ENCODE measurements at places on chromosomes 2 and 18.

DNA sequence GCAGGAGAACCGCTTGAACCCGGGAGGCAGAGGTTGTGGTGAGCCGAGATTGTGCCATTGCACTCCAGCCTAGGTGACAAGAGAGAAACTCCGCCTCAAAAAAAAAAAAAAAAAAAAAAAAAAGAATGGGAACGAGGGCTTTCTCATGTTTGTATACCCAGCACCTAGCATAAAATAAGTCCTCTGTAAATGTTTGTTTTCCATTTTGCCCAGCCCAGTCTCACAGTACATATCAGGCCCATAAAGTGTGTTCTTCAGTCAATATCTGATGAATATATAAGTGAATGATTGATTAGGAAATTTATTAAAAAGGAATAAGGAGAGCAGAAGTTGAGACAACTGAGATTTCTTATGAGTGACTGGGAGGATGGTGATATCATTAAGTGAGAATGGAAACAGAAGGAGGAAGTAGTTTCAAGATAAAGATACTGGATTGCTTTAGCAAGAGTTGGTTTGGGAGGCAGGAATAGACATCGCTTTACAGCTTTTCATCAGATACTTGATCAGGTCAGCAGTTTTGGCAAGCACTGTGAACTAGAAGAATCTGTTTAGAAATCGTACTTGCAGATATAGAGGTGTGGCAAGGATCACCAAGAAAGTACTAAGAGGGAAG, 327.5 kb downstream of the KIAA1328 start:
- DNase-seq: no peak

DNA sequence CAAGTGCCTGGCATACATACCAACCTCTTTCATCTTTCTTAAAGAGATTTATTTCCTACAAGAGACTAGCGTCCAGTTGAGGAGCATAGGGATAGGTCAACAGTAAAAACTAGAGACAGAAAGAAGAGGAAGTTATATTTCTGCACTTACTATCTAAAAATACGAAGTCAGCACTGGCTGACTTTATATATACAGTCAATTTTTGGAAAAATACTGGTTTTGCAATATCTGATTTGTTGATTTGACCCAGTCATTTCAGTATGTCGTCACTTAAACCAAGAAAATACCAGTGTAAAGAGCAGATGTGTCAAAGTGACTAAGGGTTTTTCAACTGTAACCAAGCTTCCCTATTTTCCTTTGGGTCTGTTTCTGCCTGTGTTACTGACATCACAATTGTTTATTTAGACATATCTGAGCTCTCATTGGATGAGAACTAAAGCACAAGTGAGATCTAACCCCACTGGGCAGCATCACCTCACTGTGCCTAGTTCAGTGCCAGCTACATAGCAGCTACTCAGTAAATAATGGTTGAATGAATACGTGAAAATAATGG, 23.0 kb downstream of the CYTIP start:
- no peak for DNase-seq

DNA sequence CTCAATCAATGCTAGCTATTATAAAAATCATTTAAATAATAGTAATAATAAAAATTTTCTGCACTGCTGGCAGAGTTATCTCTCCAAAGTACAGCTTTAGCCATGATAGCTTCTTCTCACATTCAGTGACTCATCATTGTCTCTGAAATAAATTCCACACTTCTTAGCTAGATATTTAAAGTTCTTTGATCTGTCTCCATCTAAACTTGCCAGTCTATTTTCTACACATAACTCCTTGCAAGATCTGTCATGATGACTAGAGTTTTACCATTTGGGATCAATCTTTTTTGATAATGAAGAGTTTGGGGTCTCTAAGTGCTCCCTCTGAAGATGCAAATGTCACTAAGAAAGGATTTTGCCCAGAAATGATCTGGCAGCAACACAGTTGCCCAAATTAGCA, 155.4 kb upstream of the LHCGR start:
- DNase-seq: no peak

DNA sequence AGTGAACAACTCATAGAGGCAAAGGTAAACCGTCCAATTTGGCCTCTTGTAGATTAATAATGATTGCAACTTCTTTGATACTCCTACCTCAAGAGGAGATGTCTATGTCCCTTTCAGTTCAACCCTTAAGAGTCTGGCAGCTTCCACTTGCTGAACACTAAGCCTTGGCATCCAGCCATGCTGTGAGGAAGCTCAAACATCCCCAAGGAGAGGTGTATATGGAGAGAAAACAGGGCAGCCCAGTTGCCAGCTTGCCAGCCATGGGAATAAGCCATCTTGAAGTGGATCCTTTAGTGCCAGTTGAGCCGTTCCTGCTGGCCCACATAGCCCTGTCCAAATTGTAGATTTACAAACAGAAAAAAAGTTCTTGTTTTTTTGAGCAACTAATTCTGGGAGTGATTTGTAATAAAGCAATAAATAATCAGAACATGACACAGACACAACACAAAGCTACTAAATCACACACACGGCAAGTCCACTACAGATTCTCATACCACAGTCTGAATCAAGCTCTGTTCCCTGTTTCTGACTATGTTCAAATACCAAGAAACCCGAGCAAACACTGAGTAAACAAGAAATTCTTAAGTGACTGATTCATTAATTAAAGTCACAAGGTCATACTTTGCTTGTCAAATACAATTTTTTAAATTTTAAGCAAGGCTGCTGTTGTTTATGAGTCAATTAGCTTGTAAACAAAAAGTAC, 96.1 kb downstream of the PID1 start:
- no peak for DNase-seq

DNA sequence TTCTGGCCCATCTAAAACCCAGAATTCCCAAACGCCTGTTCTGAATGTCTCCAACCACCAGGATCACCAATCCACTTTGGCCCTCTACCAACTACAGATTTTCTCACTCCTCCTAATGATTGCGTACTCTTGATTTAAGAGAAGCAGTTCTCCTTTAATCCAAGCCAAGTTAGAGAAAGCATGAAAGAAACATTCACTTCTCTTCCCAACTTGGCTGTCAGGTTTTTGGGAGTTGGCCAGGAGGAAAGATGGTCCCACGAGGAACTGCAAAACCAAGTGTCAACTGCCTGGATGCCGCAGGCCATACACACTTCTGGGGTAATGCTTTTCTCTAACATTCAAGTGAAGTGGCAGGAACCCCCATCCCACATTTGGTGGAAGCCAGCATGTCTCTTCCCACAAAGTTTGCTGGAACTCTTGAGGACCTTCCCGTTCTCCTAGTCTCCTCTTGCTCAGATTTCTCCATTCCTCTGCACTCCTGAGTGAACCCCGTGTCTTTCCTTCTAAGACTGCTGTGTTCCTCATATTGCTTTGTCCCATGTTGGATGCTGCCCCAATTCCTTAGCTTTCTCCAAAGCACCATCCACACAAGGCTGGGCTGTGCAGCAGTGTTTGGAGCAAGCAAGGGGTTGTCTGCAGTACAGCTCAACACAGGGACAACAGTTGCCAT, 138.5 kb upstream of the LGALSL start:
- no peak for DNase-seq

- DNase-seq: no peak
Observed at GRCh38 chr2:3268705-3269029, 109.0 kb downstream of the EIPR1 start.
